ENCODE measurements at places on chromosomes 1 and 21.

DNA sequence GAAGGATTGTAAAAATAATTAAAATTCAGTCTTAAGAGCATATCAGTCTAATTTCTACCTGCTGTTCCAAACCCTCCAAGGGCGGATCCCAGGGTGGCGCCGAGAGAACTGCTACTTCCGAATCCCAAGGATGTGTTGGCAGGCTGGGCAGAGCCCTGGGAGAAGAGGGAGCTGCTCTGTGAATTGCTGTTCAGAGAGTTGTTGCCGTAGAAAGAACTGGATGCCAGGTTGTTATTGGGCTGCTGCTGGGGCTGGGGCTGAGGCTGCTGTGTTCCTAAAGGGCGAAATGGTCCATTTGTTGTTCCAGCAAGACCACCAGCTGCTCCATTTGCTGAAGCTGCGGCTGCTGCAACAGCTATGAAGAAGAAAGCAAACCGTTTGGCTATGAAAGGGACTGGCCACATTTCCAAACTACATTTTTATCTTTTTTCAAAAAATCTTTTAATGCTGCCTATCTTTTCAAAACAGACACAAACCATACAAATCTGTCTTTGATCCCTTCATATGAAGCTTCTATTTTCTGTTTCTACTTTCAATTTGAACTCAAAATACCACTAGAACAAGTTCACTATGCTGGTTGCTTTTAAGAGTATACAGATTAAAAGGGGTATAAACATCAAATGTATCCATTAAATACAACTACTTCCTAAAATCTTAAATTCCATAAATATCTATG lies 57.5 kb upstream of the SDC3 start:
- DNase-seq = no peak

GRCh38 chr1:227059076-227059475 lies 119.0 kb downstream of the COQ8A start:
- no peak for DNase-seq

DNA sequence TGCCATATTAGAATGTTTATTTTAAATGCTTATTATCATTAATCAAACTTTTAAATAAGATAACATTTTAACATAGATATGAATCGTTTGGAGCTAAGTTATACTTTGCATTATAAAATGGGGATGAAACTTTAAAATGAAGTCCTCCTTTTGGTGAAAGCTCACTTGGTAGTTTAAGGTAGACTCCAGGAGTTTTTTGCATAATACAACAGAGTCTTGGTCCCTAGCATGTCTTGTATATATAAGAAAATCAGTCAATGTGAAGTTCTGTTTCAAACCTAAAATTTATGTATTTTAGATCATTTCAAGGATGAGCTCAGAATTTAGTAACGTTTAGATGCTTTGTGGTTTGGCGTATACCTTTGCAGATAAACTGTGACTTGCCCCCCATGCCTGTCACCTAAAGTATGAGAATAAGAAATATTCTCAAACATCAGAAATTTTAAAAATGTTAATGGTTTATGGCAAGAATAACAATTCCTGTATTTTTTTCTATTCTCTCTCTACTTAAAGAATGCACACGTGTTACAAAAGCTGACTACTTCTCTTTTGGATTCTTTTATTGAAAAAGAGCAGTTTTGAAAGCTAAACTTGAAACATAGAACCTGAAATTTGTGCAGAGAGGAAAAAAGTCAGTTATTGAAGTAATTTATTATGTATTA lies 3.8 kb downstream of the NFIA start:
- DNase-seq = no peak

- DNase-seq = no peak
Observed at GRCh38 chr1:209433649-209434031, 149.9 kb upstream of the CAMK1G start.

DNA sequence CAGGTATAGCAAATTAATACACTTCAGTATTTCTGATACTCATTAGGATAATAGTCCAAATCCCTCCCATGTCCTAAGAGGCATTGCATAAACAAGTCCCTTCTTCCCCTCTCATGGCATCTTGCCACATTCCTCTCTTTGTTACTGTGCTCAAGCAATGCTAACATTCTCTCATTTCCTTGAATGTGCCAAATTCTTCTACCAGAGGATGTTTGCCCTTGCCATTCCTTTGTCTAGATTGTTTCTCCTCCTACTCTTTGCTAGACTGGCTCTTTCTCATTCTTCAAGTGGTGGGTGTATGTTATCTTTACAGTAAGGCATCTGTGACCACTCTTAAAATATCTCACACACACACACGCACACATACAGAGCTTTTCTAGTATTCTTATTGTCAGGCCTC lies 621.0 kb upstream of the CXADR start:
- DNase-seq = no peak

- DNase-seq = no peak
Observed at GRCh38 chr21:37446552-37446951, 80.0 kb downstream of the DYRK1A start.

GRCh38 chr1:21320410-21321108 lies 30.3 kb upstream of the ECE1 start:
- no peak for DNase-seq

- DNase-seq = no peak
Observed at GRCh38 chr1:7476861-7477547, 294.1 kb upstream of the VAMP3 start.

GRCh38 chr1:36457691-36458090 lies 6.5 kb downstream of the MRPS15 start:
- no peak for DNase-seq

DNA sequence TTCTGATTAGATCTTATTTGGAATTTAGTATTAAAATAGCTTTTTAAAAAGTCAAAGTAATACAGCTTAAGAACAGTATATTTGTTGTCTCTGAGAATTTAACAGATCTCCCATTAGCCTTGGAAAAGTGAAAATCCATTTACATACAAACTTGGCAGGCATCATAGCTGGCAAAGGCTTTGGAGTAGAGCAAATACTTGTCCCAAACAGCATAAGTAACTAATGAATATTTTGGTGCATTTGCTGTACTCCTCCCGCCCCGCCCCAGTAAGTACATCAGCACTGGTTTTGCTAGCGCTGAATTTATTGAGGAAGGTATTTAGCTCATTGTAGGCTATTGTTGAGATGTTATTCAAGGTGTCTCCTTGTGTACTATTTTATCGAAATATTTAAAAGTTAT lies 417.7 kb upstream of the KAZN start:
- no peak for DNase-seq

DNA sequence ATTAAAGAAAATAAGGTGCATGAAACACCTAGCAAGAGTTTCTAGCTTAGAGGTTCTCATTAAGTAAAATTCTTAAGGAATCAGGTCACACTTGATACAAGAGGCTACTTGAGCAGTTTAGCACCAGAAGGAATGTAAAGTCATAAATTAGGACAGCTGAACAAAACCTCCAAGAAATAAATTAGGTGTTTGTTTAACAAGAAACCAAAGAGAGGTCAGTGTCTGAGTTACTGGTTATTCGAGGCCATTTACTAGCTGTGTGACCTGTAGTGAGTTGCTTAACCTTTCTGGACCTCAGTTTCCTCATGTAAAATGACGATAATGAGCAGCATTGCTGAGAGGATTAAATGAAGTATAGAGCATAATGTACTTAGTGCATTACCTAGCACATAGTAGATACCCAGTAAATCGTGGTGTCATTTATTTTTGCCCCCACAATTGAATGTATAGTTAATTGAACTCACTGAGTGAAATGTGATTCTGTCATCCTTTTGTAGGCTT lies 908 bp upstream of the ELK4 start:
- no peak for DNase-seq

- DNase-seq = no peak
Observed at GRCh38 chr21:27423038-27423437, 456.1 kb upstream of the ADAMTS5 start.

- DNase-seq = no peak
Observed at GRCh38 chr1:202540448-202540847, 169.8 kb downstream of the SYT2 start.

- no peak for DNase-seq
Observed at GRCh38 chr1:222225316-222225691, 322.6 kb downstream of the HHIPL2 start.

DNA sequence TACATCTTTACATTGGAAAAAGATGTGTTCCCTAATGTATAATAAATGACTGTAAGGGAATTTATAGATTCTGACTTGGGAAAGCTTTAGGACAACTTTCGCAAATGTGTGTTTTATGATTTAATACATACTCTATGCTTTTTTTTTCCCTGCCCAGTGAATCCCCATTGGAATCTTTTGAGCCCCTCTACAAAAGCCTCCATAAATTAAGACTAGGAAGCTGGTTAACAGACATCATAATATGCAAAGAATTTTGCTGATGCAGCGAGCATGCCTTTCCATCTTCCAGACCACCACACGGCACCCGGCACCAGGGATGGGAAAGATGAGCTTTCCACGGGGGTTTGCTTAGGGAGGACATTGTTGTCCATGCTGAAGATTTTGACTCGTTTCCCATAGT lies 156.1 kb upstream of the IVNS1ABP start:
- DNase-seq = no peak

GRCh38 chr21:40507978-40508377 lies 339.0 kb downstream of the DSCAM start:
- DNase-seq = no peak

DNA sequence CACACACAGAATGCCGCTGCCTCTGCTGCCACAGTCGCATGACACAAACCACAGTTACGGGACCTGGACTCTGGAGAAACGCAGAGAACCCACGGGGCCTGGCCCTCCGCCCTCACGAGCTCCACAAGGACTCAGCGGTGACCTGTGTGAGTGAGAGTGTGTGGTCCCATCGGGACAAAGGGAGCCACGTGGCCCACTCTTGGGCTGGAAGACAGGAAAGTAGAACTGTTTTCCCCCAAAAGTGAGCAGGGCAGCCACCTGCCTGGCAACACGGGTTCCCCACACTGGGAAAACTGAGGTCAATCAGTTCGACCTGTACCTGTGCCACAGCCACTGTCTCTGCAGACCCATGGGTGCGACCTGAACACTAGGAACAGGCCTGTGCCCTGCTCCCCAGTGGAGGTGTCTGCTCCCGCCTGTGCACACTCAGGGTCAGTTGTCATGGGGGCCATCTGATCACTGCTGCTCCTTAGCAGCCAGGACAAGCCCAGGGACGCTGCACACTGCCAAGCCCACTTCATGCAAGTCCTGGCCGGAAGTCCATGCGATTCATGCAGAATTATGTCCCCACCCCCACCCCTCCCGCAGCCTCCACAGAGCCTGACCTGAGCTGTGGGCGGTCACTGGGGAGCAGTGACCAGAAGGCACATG lies 54.4 kb upstream of the ADARB1 start:
- no peak for DNase-seq

GRCh38 chr1:156115514-156116374 lies 1.2 kb downstream of the LMNA start:
- DNase-seq = no peak

GRCh38 chr1:202275061-202275770 lies 66.5 kb downstream of the UBE2T start:
- DNase-seq = no peak

- no peak for DNase-seq
Observed at GRCh38 chr1:29523576-29523975, 287.3 kb downstream of the PTPRU start.

- no peak for DNase-seq
Observed at GRCh38 chr1:50970931-50971582, 1.0 kb downstream of the CDKN2C start.

DNA sequence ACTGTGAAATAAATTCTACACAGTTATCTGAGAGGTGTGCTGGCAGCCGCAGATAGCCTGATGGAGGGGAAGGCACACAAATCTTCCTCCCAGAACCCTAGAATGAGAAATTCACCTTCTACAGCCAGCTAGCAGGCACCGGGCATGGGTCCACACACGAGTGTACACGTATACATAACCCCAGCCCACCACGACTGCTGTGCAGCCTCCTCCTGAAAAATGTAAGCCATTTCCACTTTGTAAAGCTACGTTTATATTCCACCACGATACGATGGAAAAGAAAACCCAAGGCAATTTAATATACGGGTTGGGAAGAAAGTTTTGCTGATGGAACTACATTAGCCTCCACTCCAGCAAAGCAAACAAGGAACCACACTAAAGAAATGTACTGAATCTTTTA lies 1.8 kb downstream of the BTG3 start:
- no peak for DNase-seq

- no peak for DNase-seq
Observed at GRCh38 chr1:53462769-53463501, 3.7 kb downstream of the DMRTB1 start.

GRCh38 chr1:119114786-119115185 lies 25.7 kb downstream of the WARS2 start:
- DNase-seq = no peak

DNA sequence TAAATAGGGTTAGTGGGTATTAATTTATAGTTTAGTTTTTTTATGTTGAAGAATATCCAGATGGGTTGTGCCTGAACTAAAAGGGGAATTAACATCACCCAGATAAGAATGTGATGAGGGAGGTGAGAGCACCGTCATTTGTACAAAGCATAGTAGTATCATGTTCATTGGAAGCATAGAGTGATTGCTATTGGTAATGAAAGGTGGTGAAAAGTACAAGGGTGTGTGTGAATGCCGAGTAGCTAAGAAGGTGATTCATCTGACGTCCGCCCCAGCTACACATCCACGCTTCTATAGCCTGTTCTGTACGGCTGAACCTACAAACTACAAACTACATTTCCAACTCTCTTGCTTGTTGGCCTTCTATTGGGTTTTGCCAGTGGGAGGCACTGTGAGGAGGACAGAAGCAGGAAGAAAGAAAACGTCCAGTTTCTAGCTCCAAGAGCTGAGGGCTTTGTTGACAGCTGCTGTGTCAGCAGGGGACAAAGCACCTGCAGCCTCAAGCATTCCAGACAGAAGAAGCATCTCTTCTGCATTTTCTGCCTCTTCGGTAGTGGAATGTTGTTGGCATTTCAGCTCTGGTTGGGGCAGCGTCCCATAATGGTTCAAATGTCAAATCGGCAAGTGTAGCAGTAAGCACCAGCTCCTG lies 404.8 kb downstream of the KCTD3 start:
- no peak for DNase-seq

- no peak for DNase-seq
Observed at GRCh38 chr1:39324888-39325287, 120.4 kb downstream of the MACF1 start.

GRCh38 chr1:211738096-211738690 lies 62.8 kb upstream of the NEK2 start:
- DNase-seq = no peak

- DNase-seq = no peak
Observed at GRCh38 chr1:24745711-24746413, 615 bp downstream of the CLIC4 start.

DNA sequence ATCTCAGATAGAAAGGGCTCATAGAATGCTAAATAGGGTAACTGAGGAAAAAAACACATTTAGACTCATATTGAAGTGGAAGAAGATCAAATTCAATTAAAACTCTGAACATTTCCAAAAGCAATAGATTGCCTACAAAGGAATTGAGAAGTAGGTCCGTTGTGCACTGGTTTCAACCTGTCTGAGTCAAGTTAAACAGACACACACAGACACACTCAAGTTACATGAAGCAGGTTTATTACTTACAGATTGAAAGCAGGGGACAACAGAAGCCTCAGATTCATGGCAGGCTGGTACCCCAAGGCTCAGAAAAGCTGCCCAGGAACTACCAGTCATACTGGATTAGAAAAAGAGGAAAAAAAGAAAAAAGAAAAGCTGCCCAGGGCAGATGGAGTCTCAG lies 20.7 kb upstream of the S100A2 start:
- DNase-seq = no peak
